ENCODE measurements at places on chromosomes 7 and 10.

- DNase-seq: no peak
These were observed 123.7 kb downstream of the NSUN6 start for GRCh38 chr10:18527687-18528086.

DNA sequence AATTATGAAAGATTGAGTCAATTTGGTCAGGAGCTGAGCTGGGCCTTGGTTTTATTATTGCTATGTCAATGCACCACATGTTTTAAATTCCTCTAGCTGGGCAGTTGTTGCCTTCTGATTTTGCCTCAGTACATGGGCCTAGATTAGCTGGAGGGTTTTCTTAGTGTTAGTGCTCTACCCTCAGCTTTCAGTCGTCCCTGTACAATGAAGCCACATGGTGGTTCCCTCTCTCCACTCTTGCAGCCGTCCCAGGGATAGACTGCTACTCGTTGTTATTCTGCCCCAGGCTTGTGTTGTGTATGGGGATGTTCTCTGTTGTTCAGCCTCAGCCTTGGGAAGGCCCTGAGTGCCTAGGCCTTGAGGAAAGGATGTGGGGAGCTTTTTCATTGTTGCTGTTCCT lies 37.0 kb downstream of the NHLRC2 start:
- no peak for DNase-seq

- DNase-seq: no peak
These were observed 380 bp downstream of the NAT16 start for GRCh38 chr7:101179713-101180112.

GRCh38 chr7:96558530-96558929 lies 151.1 kb downstream of the SEM1 start:
- DNase-seq: no peak

DNA sequence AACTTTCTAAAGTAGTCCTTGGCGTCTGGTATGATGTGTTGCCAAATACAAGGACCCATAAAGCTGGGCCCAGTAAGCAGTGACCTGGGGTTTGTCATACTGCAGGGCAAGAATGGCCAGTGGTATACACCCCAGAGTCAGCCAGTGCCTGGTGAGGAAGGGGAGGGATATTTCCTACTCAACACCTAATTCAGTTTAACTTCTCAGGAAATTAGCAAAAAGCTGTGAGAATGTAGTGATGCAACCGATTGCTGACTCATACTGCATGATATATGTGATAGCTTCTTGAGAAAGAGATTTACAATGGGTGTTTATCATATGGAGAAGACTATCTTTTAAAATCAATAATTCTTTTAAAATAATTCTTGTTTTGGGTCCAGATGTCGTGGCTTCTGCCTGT lies 889.3 kb upstream of the CELF2 start:
- no peak for DNase-seq

DNA sequence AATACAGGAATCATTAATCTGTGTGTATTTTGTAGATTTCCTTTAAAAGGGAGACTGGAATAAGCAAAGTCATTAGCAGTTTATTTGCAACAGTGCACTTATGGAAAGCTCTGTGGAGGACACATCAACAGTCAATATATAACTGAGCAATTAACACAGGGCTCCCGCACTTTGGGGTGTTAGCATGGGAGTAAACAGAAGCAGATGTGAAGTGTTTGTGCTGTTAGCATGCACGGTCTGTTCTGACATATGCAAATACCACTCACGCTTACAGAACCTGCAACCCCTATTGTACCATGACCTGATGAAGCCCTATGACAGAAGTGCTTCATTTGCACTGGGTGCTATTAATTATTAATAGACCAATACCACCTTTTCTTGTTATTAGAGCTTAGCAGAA lies 118.9 kb downstream of the PPP1R3A start:
- DNase-seq: no peak

GRCh38 chr10:102832987-102833386 lies 4.2 kb downstream of the CYP17A1 start:
- no peak for DNase-seq

Measured in HS-27A (cell line).